ENCODE measurements at places on chromosomes 11 and 22. TPM values are rescaled to one million over a fixed set of nuclear protein-coding genes. Genes with fewer than 3 reads are reported as not detected.

The SRSF8 gene
- polyA plus RNA-seq = 48.1 TPM

The GNG3 gene
- not detected for polyA plus RNA-seq

The SCGB2A2 gene
- not detected for polyA plus RNA-seq

The TMEM191B gene
- 1.1 TPM for polyA plus RNA-seq

The PRG3 gene
- 1.3 TPM for polyA plus RNA-seq

The JOSD1 gene
- 39.2 TPM for polyA plus RNA-seq

The ALDH3B2 gene
- not detected for polyA plus RNA-seq

The OR52I1 gene
- not detected for polyA plus RNA-seq

The DBX1 gene
- polyA plus RNA-seq = 3.8 TPM

The OR52M1 gene
- not detected for polyA plus RNA-seq

The OR1S1 gene
- polyA plus RNA-seq = not detected

The TEAD1 gene
- 104 TPM for polyA plus RNA-seq

The GRM5 gene
- polyA plus RNA-seq = not detected

The ZBTB16 gene
- 5.5 TPM for polyA plus RNA-seq

The FAM227A gene
- 1.0 TPM for polyA plus RNA-seq

The POU2AF2 gene
- polyA plus RNA-seq = not detected

The APOL4 gene
- 17.6 TPM for polyA plus RNA-seq

The PLAAT5 gene
- 3.3 TPM for polyA plus RNA-seq

The SCUBE1 gene
- 1.0 TPM for polyA plus RNA-seq
